Posterior cingulate gyrus (tissue), 11 donors: ENCODE measurements at places on chromosomes 6 and 20.

DNA sequence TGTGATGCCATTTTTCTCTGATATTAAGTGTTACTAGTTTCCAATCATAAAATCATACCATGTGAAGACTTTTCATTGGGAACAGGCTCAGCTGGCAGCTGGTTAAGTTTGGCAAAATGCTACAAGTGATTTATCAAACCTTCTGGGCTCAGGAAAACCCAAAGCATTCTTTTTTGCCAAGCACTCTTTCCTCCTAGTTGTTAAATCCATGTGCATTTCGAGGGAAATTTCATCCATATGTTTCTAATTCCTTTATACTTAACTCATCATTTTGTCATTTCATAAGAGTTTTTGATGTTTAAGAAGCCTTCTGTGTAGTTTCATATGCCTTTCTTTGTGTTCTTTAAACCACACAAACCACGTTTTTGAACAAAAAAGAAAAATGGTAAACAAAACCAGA is 217.6 kb upstream of the PDE10A start:
- DNase-seq, result no peak

DNA sequence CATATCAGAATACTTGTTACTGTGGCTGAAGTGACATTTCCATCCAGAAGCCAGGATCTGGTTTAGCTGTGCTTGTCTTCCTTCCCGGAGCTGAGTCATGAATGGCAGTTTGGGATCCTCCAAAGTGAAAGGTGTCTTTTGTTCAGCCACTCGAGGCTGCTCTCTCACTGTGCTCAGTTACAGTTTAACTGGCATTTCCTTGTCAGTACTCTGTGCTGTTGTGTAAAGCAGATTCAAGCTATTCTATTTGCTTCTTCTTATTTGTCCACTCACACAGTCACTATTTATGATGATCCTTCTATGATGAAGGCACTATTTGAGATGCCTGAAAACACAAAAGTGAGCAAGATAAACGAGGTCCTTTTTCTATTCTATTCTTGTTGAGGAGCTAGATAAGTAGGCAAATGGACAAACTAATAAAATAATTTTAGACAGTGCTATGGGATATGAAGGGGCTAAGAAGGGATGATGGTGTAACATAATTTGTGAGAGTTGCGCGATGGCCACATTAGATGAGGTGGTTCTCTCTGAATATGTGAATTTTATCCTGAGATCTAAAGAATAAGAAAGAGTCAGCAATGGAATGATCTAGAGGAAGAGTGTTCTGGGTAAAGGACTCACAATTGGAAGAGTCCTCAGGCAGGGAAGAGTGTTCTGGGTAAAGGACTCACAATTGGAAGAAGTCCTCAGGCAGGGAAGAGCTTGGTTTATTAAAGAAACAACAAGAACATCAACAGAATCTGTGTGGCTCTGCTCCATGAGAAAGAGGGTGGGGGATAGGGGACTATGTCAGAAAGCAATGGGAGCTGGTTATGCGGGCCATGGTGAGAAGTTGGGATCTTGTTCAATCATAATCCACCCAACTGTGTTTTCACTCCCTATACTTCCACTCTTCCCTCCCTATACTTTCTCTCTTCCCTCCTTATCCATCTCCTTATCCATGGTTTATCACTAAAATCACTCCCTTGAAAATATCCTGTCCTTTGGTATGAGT is 40.1 kb downstream of the CYP24A1 start:
- DNase-seq, result no peak

DNA sequence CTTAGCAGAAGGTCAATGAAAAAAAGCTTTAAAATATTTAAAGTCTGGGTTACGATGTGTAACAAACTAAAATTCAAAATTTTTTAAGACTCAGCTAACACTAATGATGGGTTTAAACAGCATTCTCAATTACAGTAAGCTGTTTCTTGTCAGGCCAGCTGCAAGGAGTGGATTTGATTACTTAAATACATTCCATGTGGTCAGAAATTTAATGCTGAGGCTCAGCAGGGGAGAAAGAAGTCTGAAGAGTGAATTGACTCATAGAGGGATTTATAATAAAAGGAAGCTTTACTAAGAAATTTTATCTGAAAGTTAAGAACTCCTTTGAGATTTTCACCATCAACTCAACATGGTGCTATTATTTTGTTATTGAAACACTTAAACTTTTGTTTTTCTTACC is 398.6 kb downstream of the KHDRBS2 start:
- DNase-seq, result no peak

DNA sequence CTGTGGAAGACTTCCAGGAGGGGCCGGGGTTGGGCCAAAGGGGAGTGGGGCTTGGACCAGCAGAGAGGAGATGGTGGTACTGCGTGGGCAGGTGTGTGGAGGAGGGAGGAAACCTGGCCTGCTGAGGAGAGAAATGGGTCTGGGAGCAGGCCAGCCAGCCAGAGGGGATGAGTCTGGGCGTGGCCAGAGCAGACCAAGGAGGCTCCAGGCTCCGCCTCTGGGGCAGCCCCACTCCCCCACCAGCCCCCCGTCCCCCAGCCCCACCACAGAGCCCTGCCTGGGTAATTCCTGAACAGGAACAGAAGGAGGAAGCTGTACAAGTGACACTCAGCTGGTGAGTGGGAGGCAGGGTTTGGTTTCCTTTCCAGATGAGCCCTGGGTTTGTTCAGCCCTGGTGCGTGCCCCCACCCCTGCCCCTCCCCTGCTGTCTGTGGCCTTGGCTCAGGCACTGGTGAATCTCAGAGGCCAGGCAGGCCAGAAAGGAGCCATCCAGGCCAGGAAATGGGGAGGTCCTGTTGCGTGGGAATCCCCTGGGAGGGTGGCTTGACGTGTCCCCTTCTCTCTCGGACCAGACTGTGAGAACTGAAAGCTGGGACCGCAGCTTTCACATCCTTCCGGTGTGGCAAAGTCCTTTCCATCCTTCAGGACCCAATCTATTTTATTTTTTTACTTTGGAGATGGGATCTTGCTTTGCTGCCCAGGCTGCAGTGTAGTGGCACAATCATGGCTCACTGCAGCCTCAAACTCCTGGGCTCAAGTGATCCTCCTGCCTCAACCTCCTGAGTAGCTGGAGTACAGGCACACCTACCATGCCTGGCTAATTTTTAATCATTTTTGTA is 9.4 kb upstream of the SRC start:
- no peak for DNase-seq

DNA sequence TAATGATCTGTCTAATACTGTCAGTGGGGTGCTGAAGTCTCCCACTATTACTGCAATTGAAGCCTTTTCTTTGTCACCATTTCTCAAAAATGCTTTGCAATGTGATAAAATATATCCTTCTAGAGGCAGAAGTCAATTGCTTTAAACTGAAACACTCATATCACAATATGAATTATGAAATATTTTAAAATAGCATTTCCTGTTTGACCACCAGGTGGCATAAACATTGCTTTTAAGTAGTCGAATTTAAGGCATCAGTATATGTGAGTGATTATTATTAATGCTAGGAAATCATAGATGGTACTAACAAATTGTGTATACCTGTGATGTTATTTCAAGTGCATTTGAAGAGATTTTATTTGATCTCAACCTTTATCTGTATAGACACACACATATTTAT is 87.5 kb downstream of the MEI4 start:
- DNase-seq, result no peak

DNA sequence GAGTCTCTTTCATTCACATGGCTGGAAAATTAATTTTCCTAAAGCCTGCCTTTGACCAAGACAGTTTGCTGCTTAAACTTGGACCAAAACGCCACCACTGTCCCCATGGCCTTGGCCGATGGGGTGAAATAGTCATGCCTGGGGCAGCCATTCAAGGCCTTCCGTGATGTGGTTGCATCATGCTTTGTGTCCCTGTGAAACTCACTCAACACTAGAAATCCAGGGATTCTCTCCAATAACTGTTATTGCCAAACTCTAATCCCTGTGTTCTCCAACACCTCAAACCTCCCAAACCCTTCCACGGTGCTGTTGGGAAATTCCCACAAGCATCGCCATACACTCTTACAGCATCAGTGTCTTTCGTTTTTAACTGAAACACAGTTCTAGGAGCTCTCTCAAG is 1.4 kb upstream of the TXNDC5 start:
- DNase-seq, result no peak

GRCh38 chr20:59013959-59014608 is 5.1 kb upstream of the TUBB1 start:
- DNase-seq, result no peak

GRCh38 chr6:52233975-52234823 is 10.1 kb downstream of the IL17F start:
- no peak for DNase-seq

GRCh38 chr6:117890172-117890571 is 16.9 kb upstream of the SLC35F1 start:
- no peak for DNase-seq

- DNase-seq, result no peak
Measured at GRCh38 chr6:154726887-154727286, 6.3 kb upstream of the SCAF8 start.

DNA sequence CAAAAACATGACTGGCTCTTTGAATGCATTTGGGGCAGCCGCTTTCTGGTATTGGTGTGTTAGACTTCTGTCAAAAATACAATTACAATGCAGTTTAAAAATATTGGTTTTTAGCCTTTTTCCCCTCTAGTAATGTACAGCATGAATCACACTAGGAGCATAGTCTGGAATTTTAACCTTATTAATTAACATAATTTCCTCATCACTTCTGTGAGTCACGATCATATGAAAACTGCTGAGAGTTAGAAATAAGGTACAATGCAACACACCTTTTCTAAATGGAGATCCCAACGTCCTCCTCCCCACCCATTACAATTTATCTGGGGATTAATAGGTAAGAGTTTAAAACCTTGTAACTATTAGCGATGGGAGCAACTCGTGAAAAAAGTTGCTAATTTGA is 297.1 kb upstream of the RIMS1 start:
- no peak for DNase-seq
